ENCODE measurements at places on chromosomes 3 and 15.

GRCh38 chr3:61563313-61564271 is 2.2 kb downstream of the PTPRG start:
- DNase-seq, result no peak

DNA sequence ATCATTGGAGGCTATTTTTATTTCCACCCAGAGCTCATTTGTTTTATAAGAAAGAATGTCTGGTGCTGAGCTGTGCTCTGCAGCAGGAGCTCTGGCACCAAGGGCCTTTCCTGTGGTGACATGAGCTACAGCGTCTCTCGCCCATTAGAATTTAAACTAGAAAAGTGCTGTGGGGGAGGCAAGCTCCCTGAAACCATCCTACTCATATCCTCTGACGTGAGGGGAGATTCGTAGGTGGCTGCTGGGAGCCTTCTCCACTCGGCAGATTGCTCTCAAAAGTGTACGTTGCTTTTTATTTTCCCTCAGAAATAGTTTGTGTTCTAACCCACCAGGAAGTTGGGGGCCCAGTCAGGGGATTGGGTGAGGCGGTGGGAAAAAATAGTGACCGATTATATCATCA is 76.3 kb upstream of the ARHGEF3 start:
- peak; percentile 30 for DNase-seq

- no peak for DNase-seq
These were observed 160.1 kb upstream of the DPH6 start for GRCh38 chr15:35705884-35706585.

- no peak for DNase-seq
These were observed 17.8 kb upstream of the MAP4 start for GRCh38 chr3:48034000-48034516.

GRCh38 chr3:180888992-180889560 is 23.4 kb upstream of the FXR1 start:
- no peak for DNase-seq

DNA sequence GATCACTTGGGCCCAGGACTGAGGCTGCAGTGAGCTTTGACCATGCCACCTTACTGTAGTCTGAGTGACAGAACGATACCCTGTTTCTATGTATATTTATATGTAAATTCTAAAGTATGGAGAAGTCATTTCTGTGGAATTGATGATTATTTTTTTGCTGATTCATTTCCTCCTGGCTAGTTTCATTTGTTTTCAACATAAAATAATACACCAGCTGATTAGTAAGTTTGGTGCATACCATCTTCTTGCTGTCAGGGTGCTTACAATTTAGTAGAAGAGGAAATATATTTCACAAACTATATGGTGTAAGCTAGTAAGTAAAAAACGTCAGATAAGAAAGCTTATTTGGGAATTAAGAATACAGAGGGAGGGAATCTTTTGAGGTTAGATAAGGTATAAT is 36.0 kb downstream of the SLC25A26 start:
- no peak for DNase-seq

DNA sequence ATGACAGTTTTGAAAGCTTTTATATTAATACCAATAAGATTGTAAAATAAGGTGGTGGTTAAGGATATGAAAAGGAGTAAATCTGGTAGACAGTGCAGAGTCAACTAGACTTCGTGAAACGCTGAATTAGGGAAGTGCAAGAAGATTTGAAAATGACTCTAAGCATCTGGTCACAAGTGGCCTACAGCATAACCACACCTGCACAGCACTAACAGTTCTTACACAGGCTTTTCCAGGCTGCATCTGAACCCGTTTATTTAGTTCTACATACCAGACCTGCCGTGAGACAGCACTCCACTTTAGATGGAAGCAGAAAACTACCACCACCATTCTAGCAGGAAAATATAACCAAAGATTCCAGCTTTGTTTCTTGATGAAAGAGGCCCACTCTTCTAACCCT is 1.9 kb downstream of the DMXL2 start:
- DNase-seq, result no peak

DNA sequence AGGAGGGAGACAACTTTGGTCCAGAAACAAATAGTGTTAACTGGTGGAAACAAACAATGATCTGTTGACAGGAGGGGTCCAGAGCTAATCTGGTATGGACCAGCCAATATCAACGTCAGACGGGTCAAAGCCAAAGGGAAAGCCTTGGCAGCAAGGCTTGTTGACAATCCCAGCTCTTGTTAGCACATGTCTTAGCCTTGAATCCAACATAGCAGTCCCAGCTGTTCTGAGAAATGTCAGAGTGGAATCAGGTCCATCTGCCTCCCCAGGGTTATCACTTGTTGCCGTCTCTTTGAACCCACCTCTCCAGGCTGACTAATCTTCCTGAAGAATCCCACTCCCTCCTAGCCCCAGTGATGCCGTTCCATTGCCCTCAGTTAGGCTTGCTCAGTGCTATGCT is 404.6 kb upstream of the MCTP2 start:
- no peak for DNase-seq
